ENCODE measurements at places on chromosomes 2 and 18. TPM values are rescaled to one million over a fixed set of nuclear protein-coding genes. Genes with fewer than 3 reads are reported as not detected.

The UGT1A3 gene
- not detected for total RNA-seq

GRCh38 chr2:3212061-3212362 is 165.6 kb downstream of the EIPR1 start:
- DNase-seq, result no peak

GRCh38 chr2:159617646-159618045 is 1.3 kb upstream of the BAZ2B start:
- DNase-seq, result no peak

GRCh38 chr18:48569139-48569914 is 30.5 kb downstream of the CTIF start:
- DNase-seq, result peak; percentile 9

DNA sequence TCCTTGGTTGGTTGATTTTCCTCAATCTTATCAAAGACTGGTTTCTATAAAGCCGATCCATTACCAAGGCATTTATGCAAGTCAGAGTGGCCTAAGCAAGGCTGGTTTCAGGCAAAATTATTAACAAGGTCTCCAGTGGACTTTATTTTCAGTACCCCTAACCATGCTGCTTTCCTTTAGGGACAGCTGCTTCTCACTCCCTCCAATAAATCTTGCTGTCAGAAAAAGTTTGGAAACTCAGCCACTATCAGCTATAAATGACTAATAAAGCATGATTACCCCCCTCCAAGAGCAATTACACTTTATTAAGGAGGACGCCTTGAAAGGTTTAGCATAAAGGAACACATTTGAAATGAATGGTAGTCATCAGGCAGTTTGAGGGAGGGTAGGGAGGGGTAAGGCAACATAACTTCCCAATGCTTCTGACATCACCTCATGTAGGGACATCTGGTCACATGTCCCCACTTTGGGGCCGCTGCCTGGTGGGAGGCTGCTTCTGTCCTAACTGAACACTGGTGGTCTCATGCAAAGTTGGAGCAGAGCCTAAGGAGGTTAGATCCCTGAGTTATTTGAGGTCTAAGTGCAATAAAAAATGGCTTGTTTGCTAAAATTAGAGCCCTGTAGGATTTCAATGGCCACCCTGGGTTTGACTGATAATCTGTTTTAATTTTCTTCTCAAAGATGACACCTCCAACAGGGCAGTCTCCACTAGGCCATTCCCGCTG is 58.0 kb upstream of the TMEM178A start:
- no peak for DNase-seq

GRCh38 chr2:74334931-74335333 is 8.3 kb downstream of the SLC4A5 start:
- peak; percentile 82 for DNase-seq

DNA sequence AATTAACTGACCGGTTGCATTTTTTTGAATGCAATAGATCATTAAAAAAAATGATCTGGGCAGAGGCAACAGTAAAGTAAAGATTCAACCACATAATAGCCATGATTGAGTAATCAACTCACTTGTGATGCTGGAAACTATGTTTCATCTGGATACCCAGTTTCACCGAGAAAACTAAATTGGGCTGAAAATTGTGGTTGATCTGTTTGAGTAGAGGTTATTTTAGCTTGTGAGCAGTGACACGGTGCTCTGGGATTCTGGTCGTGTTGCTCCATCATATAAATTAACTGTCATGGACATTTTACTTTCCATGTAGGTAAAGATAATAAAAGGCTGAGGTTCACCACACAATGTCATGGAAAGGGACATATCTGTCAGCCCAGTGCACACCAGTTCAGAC is 58.7 kb downstream of the CD226 start:
- DNase-seq, result no peak

DNA sequence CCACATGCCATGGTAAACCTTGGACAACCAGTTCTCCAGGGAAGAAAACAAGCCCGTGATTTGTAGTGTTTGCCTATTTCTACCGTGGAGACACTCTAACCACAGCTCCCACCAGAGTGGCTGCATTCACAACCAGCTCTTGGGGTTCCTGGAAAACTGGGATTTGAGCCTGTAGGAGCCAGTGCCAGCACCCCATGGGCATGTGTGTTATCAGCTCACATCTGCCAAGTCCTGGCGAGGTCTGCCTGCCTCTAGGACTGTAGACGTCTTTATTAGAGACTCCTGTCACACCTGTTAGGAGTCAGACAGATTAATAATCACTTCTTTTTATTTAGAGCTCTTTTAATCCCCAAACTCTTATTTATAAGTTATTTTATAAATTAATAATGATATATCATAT is 41.0 kb downstream of the INPP5D start:
- no peak for DNase-seq

GRCh38 chr18:58991167-58991798 is 126.6 kb downstream of the ZNF532 start:
- no peak for DNase-seq

The FAM110C gene
- total RNA-seq, result 1.6 TPM

GRCh38 chr2:239326831-239327535 is 73.8 kb downstream of the HDAC4 start:
- DNase-seq, result no peak

The MPP4 gene
- total RNA-seq, result not detected

DNA sequence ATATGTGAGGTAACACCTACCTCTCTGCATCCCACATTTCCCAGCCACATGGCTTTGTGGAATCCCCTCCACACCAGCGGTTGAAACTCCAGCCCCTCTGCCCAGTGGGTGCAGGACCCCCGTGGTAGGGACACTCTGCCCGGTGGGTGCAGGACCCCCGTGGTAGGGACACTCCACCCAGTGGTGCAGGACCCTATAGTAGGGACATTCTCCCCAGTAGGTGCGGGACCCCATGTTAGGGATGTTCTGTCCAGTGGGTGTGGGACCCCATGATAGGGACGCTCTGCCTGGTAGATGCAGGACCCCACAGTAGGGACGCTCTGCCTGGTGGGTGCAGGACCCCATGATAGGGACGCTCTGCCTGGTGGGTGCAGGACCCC is 11.5 kb downstream of the COPS9 start:
- no peak for DNase-seq
